Vagina (tissue), 2 donors: ENCODE measurements at places on chromosomes 12 and 14. TPM values are rescaled to one million over a fixed set of nuclear protein-coding genes. Genes with fewer than 3 reads are reported as not detected.
A peak's percentile ranks its signal among the peaks of the same experiment; 100 is the strongest.

DNA sequence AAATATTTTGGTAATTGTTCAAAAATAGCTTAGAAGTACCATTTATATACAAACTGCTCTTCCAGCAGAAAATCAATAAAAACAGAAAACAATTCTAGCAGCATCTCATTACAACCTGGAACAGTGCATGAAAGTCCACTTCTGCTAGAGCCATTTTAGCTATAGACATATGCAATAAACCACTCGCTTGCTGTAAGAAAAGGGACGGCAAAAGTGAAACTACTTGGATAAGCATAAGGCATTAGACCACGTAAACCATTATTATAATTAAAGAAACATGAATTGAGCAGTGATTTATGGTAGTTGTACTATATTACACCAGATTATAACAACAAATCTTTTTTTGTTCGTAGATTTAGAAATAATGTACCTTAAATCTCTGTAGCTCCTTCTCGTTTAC lies 48.7 kb downstream of the LRIG3 start:
- DNase-seq, result no peak

- DNase-seq, result no peak
These were observed 938 bp upstream of the SLC25A29 start for GRCh38 chr14:100306998-100307765.

GRCh38 chr12:7013101-7013500 lies 5.2 kb downstream of the LPCAT3 start:
- no peak for DNase-seq

GRCh38 chr12:32134101-32134888 lies 27.6 kb downstream of the BICD1 start:
- no peak for DNase-seq

- no peak for DNase-seq
These were observed 190.8 kb upstream of the PARP11 start for GRCh38 chr12:4064008-4064407.

GRCh38 chr12:15629761-15630160 lies 159.4 kb downstream of the EPS8 start:
- DNase-seq, result no peak

DNA sequence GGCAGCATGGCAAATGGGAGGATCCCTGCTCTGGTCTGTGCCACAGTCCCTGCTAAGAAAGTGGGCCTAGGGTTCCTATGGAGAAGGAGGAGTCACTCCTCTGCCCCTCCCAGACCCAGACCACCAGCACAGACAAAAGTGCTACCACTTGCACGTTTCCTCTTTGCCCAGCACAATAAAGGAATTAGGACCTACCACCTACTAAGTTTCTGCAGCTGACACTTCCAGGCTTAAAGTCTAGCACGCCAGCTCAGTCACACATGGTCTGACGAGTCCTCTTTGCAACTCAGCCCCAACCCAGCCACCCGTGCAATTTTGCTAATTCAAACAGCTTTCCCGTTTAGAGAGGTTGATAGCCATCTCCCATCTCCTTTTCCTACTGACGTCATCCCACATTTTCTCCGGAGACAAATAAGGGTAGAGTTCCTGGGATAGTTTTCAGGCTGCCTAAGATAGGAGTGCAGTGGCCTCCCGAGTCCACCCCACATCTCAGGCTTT lies 66.2 kb upstream of the PTGR2 start:
- DNase-seq, result no peak

DNA sequence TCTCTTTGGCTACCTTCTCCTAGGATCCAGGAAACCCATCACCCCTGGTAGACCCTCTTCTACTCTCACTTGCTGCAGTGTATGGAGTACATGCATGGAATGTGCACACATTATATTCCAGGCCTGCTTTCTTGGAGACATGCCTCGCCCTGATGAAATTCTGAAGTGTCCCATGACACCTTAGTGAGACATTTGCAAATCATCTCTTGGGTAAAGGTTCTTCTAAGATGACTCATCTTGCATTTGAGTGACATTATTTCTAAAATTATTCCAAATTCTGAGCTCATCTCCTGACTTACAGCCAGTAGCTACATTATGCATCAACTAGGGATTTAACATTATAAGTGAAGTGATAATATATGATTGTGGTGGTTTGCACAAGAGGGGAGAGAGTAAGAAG lies 49.8 kb downstream of the SDR9C7 start:
- DNase-seq, result no peak

- no peak for DNase-seq
These were observed at the start of gene OASL for GRCh38 chr12:121038861-121039668. OASL (minus strand) TSS chr12:121039246; CDS start chr12:121038971, 275 bp downstream.

DNA sequence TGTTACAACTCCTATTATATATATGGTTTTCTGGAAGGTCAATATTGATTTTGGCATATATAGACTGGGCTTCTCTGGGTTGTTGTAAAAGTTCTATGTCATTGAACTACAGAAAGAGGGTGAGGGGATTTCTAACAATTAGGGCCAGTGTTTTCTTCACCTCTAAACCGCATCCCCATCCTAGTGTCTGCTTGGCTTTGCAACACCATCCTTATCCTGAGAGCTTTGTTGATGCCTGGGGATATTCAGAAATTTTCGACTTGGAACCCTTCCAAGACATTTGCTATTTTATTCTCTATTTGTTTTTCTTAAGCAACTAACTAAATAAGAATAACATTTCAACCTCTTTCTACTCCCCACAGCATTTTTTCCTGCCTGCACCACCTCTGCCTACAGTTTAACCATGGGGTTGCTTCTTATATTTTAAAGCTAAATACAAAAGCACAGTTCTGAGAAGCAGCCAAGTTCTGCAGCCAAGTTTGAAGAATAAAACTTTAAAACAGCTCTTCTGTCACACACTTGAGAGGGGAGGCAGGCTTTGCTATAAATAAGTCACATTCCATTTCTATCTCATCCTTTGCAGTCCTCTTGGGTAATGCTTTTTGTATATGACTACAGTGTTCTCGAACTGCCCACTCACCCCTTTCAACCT lies 53.4 kb downstream of the RGS6 start:
- DNase-seq, result no peak

- DNase-seq, result no peak
These were observed 23.9 kb downstream of the DUSP6 start for GRCh38 chr12:89328151-89329030.

DNA sequence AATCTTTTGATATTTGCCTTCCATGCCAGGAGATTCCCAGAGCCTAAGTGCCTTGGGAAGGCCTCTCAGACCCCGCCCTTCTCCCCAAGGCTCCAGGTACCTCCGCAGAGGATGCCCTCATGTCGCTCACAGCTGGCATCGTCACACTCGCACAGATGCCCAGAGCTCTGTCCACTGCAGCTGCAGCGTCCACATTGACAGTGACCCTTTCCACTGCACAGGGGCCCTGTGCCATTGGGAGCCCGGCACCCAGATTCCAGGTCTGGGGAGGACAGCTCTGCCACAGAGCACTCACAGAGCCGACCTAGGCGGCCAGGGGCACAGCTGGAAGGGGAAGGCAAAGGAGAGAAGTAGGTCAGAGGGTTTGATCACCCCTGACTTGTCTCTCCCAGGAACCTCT lies 12.3 kb upstream of the CSAD start:
- no peak for DNase-seq

- DNase-seq, result peak; percentile 54
These were observed 115.2 kb upstream of the RTL1 start for GRCh38 chr14:101018561-101019290.

DNA sequence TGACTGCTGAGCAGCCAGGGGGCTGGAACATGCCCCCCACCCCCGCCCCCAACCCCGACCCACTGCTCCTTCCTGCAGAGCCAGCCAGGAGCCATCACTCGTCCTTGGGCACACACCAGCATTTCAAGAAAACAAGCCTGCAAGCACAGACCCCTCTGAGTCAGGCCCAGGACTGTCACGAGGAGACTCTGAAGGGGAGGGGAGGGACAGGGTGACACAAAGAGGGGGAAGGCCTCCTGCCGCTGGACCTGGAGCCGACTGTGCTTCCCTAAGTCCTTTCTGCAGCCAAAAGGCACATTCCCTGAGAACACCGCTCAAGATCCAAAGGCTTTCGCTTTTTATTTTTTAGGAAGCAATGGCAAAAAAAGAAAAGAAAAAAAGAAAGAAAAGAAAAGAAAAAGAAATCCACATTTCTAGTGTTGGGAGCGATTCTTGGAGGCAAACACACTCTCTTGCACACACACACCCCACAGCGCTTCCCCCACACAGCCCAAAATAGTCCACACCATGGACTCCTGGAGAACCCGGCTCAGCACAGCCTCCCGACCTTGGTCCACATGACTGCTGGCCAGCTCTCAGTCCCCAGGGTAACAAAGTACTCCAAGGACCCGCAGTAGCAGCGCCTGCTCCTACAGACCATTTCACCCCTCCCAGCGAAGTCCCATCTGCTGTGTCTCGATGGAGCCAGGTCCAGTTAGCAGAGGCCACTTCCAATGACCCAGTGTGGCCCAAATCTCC lies 101.7 kb downstream of the DPF3 start:
- DNase-seq, result no peak

DNA sequence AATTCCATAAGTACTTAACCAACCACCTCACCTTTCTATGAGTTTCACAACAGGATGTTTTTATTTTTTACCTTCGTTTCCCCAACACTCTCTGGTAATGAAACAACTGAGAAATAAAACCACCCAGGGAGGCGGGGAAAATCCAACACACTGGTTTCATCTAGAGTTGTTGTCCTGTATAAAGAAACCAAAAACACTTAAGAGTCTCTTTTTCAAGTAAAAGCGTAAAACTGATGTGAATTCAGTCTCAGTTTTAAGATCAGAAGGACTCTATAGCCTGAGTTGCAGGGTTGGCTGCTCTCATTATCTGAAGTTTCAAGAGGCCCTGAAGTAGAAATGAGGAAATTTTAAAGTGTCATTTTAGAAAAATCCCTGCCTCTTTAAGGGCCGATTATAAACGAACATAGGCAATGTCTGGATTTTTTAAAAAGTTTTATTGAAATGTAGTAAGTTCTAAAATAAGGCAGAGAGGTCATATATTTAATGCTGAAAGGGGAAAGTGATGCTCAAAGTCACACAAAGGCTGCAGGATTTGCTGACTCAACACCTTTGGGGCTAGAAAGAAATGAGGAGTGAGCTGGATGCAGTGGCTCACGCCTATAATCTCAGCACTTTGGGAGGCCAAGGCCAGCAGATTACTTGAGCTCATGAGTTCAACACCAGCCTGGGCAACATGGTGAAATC lies 27.2 kb downstream of the HIGD1C start:
- no peak for DNase-seq

DNA sequence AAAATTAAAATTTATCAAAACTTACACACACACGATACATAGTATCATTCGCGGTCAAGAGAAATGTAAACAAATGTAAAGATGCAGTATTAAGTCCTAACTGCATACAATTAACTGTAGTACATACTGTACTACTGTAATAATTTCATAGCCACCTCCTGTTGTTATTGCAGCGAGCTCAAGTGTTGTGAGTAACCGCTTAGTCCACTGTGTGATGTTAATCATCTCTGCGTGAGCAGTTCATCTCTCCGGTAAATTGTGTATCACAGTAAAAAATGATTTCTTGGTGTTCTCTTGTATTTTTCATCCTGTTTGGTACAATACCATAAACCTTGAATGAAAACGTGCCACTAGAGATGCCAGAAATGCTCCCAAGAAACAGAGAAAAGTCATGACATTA lies 6.5 kb downstream of the EPS8 start:
- no peak for DNase-seq

DNA sequence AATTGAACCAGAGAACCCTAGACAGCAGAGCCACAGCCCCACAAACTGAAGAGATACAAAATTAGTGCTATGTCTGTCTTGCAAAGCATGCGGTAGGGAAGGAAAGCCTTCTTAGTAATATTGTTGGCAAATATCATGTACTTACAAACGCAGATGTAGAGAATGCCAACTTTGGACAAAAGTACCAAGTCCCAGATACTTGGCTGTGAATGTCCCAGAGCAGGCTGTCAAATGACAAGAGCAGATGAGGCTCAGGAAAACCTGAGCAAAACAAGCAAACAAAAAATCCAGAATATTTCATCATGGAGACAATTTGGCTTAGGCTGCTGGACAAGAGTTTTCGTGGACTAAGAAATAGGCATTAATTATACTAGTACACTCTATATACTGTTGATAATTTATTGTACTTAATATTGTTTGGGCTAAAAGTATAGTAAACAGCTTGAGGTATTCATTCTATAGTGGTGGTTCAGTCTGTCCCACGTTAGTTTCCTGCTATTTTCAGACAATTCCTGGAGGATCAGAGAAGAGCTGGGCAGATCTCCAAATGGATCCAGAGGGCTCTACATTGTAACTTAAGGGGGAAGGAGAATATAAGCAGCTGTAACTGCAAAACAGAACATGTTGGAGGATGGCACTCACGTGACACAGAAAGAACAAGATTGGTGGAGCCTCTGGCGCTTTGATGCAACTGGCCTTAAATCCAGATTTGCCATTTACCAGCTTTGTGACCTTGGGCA lies 329.8 kb downstream of the ATP23 start:
- DNase-seq, result no peak

DNA sequence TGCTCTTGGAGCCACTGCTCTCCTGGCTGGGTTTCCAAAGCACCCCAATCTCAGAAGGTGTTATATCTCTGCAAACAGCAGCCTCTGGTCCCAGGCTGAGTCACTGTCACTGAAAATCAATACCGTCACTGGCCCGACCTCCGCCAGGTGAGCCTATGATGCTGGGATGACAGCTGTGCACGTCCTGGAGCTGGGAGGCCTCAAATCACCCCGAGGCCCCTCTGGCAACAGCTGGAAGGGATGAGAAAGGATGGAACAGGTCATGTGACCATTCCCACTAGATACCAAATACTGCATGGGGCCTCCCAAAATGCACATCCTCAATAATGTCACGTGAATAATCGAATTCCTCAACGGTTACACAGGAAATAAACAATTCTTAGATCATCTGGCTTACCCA lies 190.8 kb downstream of the TTC7B start:
- DNase-seq, result no peak

- DNase-seq, result no peak
These were observed 478.5 kb downstream of the ATP23 start for GRCh38 chr12:58419905-58420304.

- DNase-seq, result no peak
These were observed 373.5 kb upstream of the OR4E1 start for GRCh38 chr14:22047115-22047514.

- no peak for DNase-seq
These were observed 7.7 kb upstream of the TMED2 start for GRCh38 chr12:123576611-123577010.

DNA sequence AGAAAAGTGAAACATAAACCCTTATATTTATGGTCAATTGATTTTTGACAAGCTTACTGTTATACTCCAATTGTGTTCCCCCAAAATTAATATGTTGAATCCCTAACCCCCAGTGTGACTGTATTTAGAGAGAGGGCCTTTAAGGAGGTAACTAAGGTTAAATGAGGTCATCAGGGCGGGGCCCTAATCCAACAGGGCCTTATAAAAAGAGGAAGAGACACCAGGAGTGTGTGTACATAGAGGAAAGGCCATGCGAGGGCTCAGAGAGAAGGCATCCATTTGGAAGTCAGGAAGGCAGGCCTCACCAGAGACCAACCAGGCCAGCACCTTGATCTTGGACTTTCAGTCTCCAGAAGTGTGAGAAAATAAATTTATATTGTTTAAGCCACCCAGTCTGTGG lies 6.5 kb upstream of the VTI1B start:
- no peak for DNase-seq

Gene TAS2R19
- 6.4 TPM for total RNA-seq

Gene FZD10
- total RNA-seq, result 5.2 TPM

Gene OTX2
- total RNA-seq, result not detected

Gene MGP
- 1,065 TPM for total RNA-seq

Gene STAC3
- total RNA-seq, result 0.74 TPM

Gene KRT78
- 89.1 TPM for total RNA-seq

Gene SYT10
- total RNA-seq, result 2.2 TPM

Gene AMIGO2
- total RNA-seq, result 20.4 TPM

Gene PSMC6
- 49.6 TPM for total RNA-seq

Gene SMOC1
- 9.8 TPM for total RNA-seq

Gene GLIPR1
- total RNA-seq, result 6.6 TPM

Gene PYGL
- total RNA-seq, result 84.0 TPM
